ENCODE measurements at places on chromosomes 1 and 21. TPM values are rescaled to one million over a fixed set of nuclear protein-coding genes. Genes with fewer than 3 reads are reported as not detected.

HTR6 gene
- total RNA-seq, result 0.15 TPM

HES3 gene
- total RNA-seq, result not detected

NVL gene
- 19.1 TPM for total RNA-seq

TARBP1 gene
- 15.7 TPM for total RNA-seq

SRSF10 gene
- total RNA-seq, result 90.7 TPM

TSPAN2 gene
- 1.1 TPM for total RNA-seq

PTAFR gene
- total RNA-seq, result 0.21 TPM

IVL gene
- total RNA-seq, result 0.06 TPM

TBX15 gene
- total RNA-seq, result 0.02 TPM

FGGY gene
- total RNA-seq, result 3.6 TPM

SDCCAG8 gene
- 46.6 TPM for total RNA-seq

RPTN gene
- not detected for total RNA-seq

ZNF496 gene
- 16.2 TPM for total RNA-seq

CD34 gene
- total RNA-seq, result not detected

TAF12 gene
- total RNA-seq, result 13.7 TPM

SLC26A9 gene
- total RNA-seq, result 0.05 TPM

RYR2 gene
- 0.02 TPM for total RNA-seq

LCE1E gene
- not detected for total RNA-seq

CFHR1 gene
- 0.20 TPM for total RNA-seq

TIAM1 gene
- 0.74 TPM for total RNA-seq

OTUD7B gene
- 11.9 TPM for total RNA-seq

CACNA1S gene
- not detected for total RNA-seq

PNRC2 gene
- total RNA-seq, result 37.8 TPM

CYP2J2 gene
- 0.07 TPM for total RNA-seq

VANGL2 gene
- total RNA-seq, result 1.0 TPM

RBM11 gene
- total RNA-seq, result not detected

SEC16B gene
- total RNA-seq, result 0.94 TPM

MMEL1 gene
- total RNA-seq, result 0.18 TPM

ZSWIM5 gene
- total RNA-seq, result 0.49 TPM

NPHS2 gene
- not detected for total RNA-seq
